ENCODE measurements at places on chromosomes 3 and 15. TPM values are rescaled to one million over a fixed set of nuclear protein-coding genes. Genes with fewer than 3 reads are reported as not detected.

GRCh38 chr15:76448755-76449154, 112.2 kb downstream of the ISL2 start:
- no peaks in the 10 kb centered on the region for H3K36me3 ChIP-seq
- no peak overlapping the region for H3K27ac ChIP-seq
- no peak for DNase-seq
- no peaks in the 10 kb centered on the region for H3K4me1 ChIP-seq
- no peaks in the 10 kb centered on the region for H3K27me3 ChIP-seq

- H3K4me1 ChIP-seq, result peaks cover 15% of the 10 kb centered on the region
- peaks cover 8% of the 10 kb centered on the region for H3K27me3 ChIP-seq
- H3K36me3 ChIP-seq, result peaks cover 15% of the 10 kb centered on the region
- H3K27ac ChIP-seq, result no peak overlapping the region
Measured at GRCh38 chr15:70589728-70590127, 173.6 kb downstream of the UACA start.

DNA sequence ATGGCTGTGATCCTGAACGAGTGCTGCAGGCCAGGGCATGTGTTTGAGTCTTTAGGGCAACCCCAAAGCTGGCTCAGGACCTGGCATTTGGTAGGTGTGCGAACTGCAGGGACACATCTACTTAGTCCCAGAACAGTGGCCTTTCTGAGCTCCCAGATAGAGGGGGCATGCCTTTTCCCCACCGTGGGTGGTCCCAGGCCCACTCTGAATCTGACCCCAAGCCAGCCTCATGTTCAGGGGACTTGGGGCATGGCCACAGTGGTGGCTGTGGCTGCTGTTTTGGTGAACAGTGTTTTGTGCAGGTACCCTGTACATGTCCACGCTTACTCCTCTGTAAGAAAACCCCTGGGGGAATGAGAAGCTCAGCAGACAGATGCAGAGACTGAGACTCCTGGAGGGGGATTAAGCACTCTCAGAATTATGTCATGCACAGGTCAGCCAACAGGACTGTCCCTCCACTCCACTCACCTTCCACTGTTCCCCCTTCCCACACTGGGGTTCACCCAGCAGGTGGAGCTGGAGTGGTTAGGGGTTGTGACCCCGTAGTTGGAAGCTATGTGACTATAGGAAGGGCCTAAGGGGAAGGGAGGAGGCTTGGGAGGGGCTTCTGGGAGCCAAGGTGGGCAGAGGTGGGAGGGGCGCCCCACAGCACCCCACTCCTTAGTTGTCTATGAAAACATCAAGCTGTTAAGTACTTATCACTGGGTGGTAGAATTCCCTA, 16.4 kb downstream of the ESYT3 start:
- no peak overlapping the region for H3K4me3 ChIP-seq
- no peaks in the 10 kb centered on the region for H3K36me3 ChIP-seq
- DNase-seq, result no peak
- no peak overlapping the region for H3K27ac ChIP-seq
- H3K27me3 ChIP-seq, result peaks cover 7% of the 10 kb centered on the region
- H3K4me1 ChIP-seq, result no peaks in the 10 kb centered on the region

- peak overlapping the region; percentile 96 for H3K27ac ChIP-seq
- H3K4me3 ChIP-seq, result no peak overlapping the region
- H3K27me3 ChIP-seq, result no peaks in the 10 kb centered on the region
Measured at GRCh38 chr15:60423537-60423936, 25.8 kb upstream of the ANXA2 start.

GRCh38 chr3:52731590-52731989, 25.7 kb downstream of the SPCS1 start:
- no peaks in the 10 kb centered on the region for H3K27me3 ChIP-seq
- no peak for DNase-seq
- H3K4me1 ChIP-seq, result no peaks in the 10 kb centered on the region
- H3K27ac ChIP-seq, result no peak overlapping the region
- no peak overlapping the region for H3K4me3 ChIP-seq

DNA sequence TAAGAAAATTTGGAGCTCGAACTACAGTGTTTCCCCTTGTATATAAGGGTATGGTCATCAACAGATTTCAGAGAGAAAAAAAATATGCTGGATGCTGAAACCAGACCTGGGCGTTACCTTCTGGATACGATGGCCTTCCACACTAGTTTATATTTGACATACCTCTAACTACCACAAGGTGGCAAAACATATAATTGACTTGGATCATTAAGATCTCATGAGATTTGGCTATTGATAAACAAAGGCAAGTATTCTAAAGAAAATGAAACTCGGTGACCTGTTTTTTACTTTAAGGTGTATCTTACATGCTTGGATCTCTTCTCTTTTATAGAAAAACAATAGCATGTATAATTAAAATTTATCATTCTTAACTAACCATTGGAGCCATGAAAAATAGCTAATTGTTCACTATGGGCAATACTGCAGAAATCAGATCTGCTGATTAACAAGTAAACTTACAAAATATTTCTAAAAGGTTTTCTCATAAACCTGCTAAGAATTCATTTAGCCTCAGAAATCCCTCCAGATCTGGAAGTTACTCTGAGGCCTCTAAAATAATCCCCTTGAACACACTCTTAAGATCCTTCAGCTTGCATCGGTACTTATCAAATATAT, 300.6 kb upstream of the KCNH8 start:
- DNase-seq, result no peak
- H3K36me3 ChIP-seq, result no peaks in the 10 kb centered on the region

Gene OR4M2
- not detected for total RNA-seq

Gene CCR3
- not detected for total RNA-seq

Gene VGLL3
- total RNA-seq, result 170 TPM

Gene ATP8B4
- not detected for total RNA-seq

All from chondrocyte (in vitro differentiated cells).